NCI-H1930 (cell line): ENCODE measurements at places on chromosomes 3 and 15.

GRCh38 chr15:76585576-76585897, 249.0 kb downstream of the ISL2 start:
- DNase-seq, result no peak

- DNase-seq, result no peak
Observed at GRCh38 chr3:45772341-45773035, 23.8 kb downstream of the SLC6A20 start.

GRCh38 chr15:99449514-99449913, 116.3 kb upstream of the MEF2A start:
- DNase-seq, result no peak

GRCh38 chr3:142270407-142270806, 45.0 kb upstream of the GK5 start:
- DNase-seq, result no peak

GRCh38 chr3:108281670-108282069, 14.7 kb upstream of the HHLA2 start:
- DNase-seq, result no peak

GRCh38 chr15:83163032-83163431, 44.6 kb downstream of the HDGFL3 start:
- no peak for DNase-seq

DNA sequence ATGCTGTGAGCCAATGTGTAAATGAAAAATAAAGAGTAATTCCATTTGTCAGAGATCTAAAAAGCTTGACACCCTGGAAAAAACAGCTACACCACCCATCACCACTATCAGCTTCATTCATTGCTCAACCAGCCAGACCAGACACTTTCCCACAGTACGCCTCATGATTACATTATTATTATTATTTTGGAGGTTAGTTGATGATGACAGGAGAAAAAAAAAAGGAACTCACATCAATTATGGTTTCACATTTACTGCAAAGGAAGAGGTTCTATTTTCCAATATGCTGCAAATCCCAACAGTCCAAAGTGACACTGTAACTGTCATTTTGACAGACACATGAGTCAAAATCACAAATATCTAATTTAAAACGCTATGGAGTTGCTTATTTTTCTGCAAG, 134.7 kb upstream of the TSC22D2 start:
- no peak for DNase-seq

- no peak for DNase-seq
Observed at GRCh38 chr15:88982946-88983342, 69.8 kb upstream of the MFGE8 start.

DNA sequence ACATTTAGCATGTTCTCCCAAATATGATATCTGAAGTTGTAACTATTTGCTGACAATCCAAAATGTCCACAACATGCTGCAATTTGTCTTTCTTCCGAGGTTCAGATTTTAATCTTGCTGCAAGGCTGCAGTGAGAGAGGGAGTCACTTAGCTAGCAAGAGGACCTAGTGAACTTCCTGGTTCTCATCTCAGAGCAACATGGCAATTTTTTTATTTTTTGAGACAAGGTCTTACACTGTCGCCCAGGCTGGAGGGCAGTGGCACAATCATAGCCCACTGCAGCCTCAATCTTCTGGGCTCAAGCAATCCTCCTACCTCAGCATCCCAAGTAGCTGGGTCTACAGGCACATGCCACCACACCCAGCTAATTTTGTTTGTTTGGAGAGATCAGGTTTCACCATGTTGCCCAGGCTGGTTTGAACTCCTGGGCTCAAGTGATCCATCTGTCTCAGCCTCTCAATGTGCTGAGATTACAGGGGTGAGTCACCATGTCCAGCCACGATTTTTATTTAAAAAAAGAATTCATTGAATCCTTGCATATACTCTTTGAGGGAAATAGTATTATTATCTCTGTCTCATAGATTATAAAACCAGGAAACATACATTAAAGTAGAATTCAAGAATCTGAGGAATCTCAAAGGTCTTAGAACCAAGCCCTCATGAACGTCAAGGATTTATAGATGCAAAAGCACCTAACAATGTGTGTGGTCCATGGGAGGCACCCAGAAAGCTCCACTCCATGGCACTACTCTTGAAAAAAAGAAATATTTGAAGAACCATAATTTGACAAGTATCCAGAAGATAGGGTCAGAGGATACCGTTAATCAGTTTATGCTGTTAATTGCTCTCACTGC, 9.1 kb downstream of the HDC start:
- no peak for DNase-seq
